ENCODE measurements at places on chromosomes 11 and 22.

GRCh38 chr22:50531546-50531961 is 1.7 kb upstream of the TYMP start:
- DNase-seq: no peak

DNA sequence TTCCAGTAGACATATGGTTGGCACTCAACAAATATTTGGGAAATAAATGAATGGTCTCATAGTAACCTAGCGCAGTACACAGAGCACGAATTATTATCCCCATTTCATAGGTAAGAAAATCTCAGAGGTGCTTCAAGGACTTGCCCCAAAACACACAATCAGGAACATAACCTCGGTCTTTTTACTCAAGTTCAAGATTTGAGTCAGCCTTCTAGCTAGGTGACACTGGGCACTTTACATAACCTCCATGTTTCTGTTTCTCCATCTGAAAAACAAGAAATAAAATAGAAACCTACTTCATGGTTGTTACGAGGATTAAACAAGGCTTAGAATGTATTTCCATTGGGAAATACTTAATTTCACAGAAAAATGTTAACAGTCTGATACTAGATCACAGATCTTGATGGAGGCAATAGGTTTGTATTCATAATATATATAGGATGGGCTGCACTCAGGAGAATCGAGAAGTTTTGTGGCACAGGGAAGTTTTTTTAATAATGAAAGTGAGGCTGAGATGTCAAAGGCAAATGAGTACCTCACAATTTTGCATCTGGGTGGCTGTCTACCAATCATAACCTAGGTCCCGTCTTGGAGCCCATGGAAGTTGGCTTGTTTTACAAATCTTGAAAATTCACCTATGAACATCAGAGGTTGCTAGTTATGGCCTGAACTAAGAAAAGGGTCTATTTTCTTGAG is 147.4 kb upstream of the ZC3H12C start:
- DNase-seq: no peak

- no peak for DNase-seq
These were observed 136.3 kb downstream of the ARHGAP42 start for GRCh38 chr11:100823360-100823759.

DNA sequence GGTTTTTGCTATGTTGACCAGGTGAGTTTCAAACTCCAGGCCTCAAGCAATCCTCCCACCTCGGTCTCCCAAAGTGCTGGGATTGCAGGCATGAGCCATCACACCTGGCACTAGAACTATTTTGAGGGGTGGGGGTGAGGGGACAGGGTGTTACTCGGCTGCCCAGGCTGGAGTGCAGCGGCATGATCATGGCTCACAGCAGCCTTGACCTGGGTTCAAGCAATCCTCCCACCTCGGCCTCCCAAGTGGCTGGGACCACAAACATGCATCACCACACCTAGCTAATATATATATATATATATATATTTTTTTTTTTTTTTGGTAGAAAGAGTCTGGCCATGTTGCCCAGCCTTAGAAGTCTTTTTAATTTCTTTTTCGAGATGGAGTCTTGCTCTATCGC is 17.1 kb upstream of the IFITM3 start:
- DNase-seq: no peak

- no peak for DNase-seq
These were observed 432 bp upstream of the GRK2 start for GRCh38 chr11:67265633-67266448.

DNA sequence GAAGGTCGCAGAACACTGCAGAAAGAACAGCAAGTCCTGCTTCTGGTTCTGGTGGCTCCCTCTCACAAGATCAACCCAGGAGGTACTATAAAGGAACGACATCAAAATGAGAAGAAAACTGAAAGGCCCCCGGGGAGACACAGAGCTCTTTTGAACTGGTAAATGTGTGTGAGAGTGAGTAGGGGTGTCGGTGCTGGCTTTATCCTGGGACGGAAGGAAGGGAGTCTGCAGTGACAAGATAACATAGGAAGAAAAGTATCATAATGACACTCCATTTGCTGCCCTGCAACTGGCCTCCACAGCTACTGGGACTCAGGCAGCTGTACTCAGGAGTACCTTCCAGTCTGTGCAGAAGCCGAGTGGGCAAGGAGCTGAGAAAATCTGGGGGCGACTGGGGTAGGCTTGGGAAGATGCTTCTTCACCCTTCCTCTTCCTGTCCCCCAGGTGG is 60.9 kb downstream of the ENTHD1 start:
- DNase-seq: no peak
